ENCODE measurements at places on chromosomes 4 and X. TPM values are rescaled to one million over a fixed set of nuclear protein-coding genes. Genes with fewer than 3 reads are reported as not detected.

Gene MAD2L1
- total RNA-seq, result 6.2 TPM

Gene GABRE
- total RNA-seq, result 1.5 TPM

Gene RTL9
- 1.4 TPM for total RNA-seq

Gene CFI
- total RNA-seq, result 3.2 TPM

Gene RGN
- total RNA-seq, result 5.7 TPM

GRCh38 chr4:88962396-88962795 lies 94.6 kb downstream of the FAM13A start:
- DNase-seq, result no peak

DNA sequence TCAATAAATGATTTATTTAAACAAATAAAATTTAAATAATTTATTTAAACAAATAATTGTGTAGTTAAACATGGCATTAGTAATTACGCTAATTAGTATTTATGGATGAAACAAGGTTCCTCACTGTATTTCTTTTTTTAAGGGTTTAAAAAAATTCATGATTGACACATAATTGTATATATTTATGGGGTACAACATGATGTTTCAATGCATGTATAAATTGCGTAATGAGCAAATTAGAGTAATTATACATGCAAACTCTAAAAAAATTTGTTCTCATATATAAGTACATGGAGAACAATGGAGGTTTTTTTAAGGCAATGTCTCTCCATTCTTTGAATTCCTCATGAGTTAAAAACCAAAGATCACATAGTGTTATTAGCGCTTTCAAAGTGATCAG lies 115.7 kb upstream of the KLF3 start:
- DNase-seq, result no peak

GRCh38 chr4:31034550-31034949 lies 314.4 kb downstream of the PCDH7 start:
- no peak for DNase-seq

DNA sequence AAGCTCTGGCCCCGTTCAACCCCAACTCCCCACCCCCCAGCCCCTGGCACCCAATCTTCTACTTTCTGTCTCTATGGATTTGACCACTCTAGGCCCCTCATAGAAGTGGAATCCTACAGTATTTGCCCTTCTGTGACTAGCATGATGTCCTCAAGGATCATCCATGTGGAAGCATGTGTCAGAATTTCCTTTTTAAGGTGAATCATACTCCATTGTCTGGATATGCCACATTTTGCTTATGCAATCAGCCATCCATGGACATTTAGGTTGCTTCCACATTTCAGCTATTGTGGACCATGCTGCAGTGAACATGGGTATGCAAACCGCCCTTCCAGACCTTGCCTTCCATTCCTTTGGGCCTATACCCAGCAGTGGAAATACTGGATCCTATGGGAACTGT lies 15.5 kb downstream of the CCNQ start:
- no peak for DNase-seq

GRCh38 chr4:13950491-13950890 lies 323.0 kb upstream of the BOD1L1 start:
- DNase-seq, result no peak

- DNase-seq, result no peak
These were observed 9.8 kb upstream of the RTL5 start for GRCh38 chrX:72141372-72142004.

- no peak for DNase-seq
These were observed 220.2 kb upstream of the MAD2L1 start for GRCh38 chr4:120286813-120287212.

DNA sequence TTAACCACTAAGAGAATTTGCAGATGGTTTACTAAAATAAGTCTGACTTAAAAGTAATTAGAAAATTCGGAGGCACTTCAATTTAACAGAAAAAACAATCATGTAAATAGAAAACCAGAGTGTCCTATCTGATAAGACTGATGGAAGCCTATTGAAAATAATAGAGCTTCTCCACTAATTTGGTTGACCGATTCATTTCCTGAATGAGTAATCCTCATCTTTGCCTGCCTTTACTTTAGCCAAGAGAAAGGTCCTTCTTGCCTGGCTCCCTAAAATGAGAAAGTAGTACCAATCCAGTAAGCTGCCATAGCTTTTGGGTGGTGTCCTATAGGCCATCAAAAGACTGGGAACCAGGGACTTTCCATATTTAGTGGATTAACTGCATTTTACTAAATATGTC lies 48.4 kb downstream of the KCNIP4 start:
- no peak for DNase-seq

DNA sequence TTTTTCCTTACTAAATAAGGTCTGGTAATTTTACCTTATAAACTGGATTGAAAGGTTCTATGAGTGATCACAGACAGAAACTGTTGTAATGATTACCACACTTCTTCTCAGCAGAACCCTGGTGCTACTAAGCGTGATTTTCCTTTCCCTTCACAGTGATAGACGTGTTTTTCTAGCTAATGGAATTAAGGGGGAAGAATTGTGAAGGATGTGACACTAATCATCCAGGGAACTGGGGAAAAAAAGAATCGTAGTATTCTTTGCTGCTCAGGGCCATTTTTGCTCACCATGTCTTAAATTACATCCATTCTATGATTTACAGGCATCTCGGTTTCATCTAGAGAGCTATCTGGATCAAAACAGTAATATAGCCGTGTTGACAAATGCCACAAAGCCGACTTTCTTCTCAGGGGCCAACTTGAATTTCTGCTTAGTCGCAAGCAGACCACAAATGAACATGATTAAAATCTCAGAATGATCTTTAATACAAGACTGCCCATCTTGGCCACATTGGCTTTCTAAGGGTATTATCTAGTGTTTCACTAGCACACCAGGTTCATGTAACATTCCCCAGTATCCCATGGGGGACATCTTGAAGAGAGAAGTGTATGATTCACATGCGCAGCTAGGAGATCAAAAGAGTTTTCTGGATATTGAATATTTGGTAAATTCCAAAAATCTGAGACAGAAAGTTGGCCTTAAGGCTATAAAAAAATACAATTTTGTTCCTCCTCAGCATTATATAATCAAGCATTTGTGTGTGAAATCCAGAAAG lies 154.0 kb downstream of the UGT8 start:
- DNase-seq, result no peak

DNA sequence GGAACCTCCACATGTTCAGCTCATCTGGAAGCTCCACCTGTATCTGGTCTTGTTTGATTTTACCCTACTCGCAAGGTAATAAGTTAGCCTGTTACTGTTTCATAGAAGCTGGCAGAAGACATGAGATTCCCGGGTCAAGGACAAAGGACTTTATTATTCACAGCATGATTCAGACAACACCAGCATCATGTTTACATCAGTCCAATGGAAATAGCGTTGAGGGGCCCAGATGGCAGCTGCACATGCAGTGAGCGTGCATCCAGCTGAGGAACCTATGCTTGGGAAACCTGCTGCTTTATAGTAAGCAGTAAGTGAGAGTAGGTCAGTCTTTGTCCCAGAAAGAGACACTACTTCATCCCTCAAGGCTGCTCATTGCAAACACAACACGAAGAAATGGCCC lies 19.8 kb downstream of the TSPAN5 start:
- no peak for DNase-seq

- DNase-seq, result no peak
These were observed 123.6 kb downstream of the RBM47 start for GRCh38 chr4:40506066-40506465.

- no peak for DNase-seq
These were observed 160.3 kb downstream of the CXXC4 start for GRCh38 chr4:104334410-104334809.

- no peak for DNase-seq
These were observed 308.0 kb downstream of the TEX13C start for GRCh38 chrX:125627676-125628075.

GRCh38 chrX:107996124-107996523 lies 14.0 kb upstream of the TEX13B start:
- no peak for DNase-seq

GRCh38 chr4:107066621-107067020 lies 30.5 kb upstream of the DKK2 start:
- DNase-seq, result no peak

DNA sequence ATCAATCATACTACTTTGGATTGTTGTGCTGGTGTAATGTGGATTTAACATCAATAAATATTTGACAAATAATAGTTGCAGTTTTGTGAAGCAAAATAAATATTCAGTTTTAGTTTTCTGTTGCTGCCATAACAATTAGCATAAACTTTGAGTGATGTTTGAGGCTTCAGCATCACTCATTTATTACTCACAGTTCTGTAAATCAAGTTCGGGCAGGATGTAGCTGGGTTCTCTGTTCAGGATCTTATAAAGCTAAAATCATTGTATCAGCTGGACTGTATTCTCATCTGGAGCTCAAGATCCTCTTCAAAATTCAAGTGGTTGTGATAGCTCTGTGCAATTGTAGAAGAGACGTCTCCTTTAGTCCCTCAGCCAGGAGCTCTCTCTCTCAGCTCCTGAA lies 81.7 kb downstream of the CBR4 start:
- no peak for DNase-seq

All from cardiac muscle cell (in vitro differentiated cells and primary cell).